H1 (cell line): ENCODE measurements at places on chromosomes 11 and 22. TPM values are rescaled to one million over a fixed set of nuclear protein-coding genes. Genes with fewer than 3 reads are reported as not detected.
A peak's percentile ranks its signal among the peaks of the same experiment; 100 is the strongest.

GRCh38 chr22:19815093-19815822, 39.4 kb downstream of the GNB1L start:
- no peak for DNase-seq

GRCh38 chr11:96706761-96707160, 316.9 kb downstream of the JRKL start:
- no peak for DNase-seq

The CALCA gene
- total RNA-seq, result 0.50 and 0.61 TPM in 2 replicates

DNA sequence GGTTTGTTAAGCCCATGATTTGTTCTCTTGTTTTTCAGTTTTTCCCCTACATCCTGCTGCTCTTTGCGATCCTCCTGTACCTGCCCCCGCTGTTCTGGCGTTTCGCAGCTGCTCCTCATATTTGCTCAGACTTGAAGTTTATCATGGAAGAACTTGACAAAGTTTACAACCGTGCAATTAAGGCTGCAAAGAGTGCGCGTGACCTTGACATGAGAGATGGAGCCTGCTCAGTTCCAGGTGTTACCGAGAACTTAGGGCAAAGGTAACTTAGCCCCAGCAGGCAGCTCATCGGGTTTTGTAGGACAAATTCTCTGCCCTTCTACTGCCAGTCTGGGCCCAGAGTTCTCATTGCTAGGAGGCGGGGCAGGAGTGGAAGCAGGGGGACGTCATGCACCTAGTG, 49.7 kb downstream of the PANX1 start:
- no peak for DNase-seq

The TTC36 gene
- total RNA-seq, result not detected in 2 replicates

The SYNGR1 gene
- total RNA-seq, result 32.5 and 32.7 TPM in 2 replicates

- no peak for DNase-seq
These were observed 3.4 kb downstream of the BRSK2 start for GRCh38 chr11:1393038-1393710.

- no peak for DNase-seq
These were observed 26.7 kb downstream of the SLC25A17 start for GRCh38 chr22:40792451-40792850.

- DNase-seq, result no peak
These were observed 59.9 kb downstream of the GRIK4 start for GRCh38 chr11:120571476-120571875.

The CNIH2 gene
- 15.8 and 17.0 TPM in 2 replicates for total RNA-seq

GRCh38 chr11:86230921-86231434, 13.6 kb upstream of the EED start:
- no peak for DNase-seq

The FAT3 gene
- total RNA-seq, result 18.4 and 24.4 TPM in 2 replicates

DNA sequence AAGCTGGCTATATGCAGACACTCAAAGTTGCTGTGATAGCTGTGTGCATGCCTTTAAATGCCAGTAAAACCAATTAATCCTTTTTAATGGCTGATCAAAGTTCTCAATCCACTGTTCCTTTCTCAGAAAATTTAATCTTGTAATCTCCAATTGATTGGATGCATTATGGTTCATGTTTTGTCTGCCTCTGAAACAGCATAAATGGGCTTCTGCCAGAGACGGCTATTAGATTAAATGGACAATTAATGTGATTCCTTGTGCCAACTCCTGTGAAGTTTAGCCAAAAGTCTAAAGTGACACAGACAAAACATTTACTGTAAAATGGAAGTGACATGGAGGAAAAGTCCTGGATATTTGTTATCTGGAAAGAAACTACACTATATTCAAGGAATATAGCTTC, 952.5 kb upstream of the FAT3 start:
- no peak for DNase-seq

- DNase-seq, result no peak
These were observed 83.0 kb downstream of the MYO7A start for GRCh38 chr11:77211040-77211451.

The OR52I2 gene
- not detected in 2 replicates for total RNA-seq

- no peak for DNase-seq
These were observed 188.1 kb upstream of the PDGFD start for GRCh38 chr11:104352036-104352435.

- no peak for DNase-seq
These were observed 17.9 kb upstream of the TRMU start for GRCh38 chr22:46317646-46318045.

The GRIA4 gene
- total RNA-seq, result 18.8 and 21.8 TPM in 2 replicates

The MPEG1 gene
- total RNA-seq, result not detected in 2 replicates

GRCh38 chr22:27829620-27830019, 28.1 kb upstream of the MN1 start:
- DNase-seq, result no peak

The MS4A4E gene
- total RNA-seq, result not detected in 2 replicates

The OPCML gene
- 2.1 and 2.3 TPM in 2 replicates for total RNA-seq

The OR4C6 gene
- total RNA-seq, result not detected in 2 replicates

The KCNQ1 gene
- 2.0 and 2.4 TPM in 2 replicates for total RNA-seq

DNA sequence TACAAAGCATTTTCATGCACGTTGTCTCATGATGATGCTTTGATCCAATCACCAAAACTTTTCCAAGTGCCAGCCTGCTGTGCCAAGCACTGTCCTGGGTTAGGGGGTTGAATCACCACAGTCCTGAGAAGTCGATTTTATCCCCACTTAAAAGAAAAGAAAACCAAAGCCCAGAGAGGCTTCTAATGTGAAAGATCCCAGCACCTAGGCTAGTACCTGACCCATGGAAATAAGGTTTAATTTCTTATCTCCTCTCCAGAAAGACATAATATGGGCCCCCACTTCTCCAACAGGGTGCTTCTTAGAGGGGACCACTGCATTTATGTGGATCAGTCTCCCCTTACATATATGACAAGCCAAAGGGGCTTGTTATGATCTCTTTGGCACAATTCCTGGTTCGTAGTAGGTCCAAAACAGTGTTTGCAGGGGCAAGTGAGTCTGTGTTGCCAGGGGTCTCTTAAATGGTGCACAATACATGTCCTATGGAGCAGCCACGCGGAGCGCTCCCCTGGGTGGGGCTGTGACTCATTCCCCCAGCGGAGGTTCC, 1.9 kb upstream of the BCL9L start:
- no peak for DNase-seq

The KCNA4 gene
- not detected in 2 replicates for total RNA-seq

The GRIK4 gene
- total RNA-seq, result 2.4 and 2.9 TPM in 2 replicates

The PLXNB2 gene
- 92.8 and 106 TPM in 2 replicates for total RNA-seq

- DNase-seq, result no peak
These were observed 120.8 kb upstream of the SLC5A12 start for GRCh38 chr11:26842478-26843282.

The C11orf52 gene
- total RNA-seq, result 1.7 and 2.2 TPM in 2 replicates

The KRTAP5-9 gene
- not detected in 2 replicates for total RNA-seq

The INS gene
- not detected in 2 replicates for total RNA-seq

The TYMP gene
- total RNA-seq, result 0.43 and 0.46 TPM in 2 replicates

- no peak for DNase-seq
These were observed 43.6 kb upstream of the TH start for GRCh38 chr11:2215230-2215560.

- DNase-seq, result peak; percentile 78
These were observed at the start of gene KCTD14 for GRCh38 chr11:78022397-78023396. Gene KCTD14, minus strand, starts transcription at chr11:78023276. Its CDS starts 27 bp downstream, at chr11:78023249.

DNA sequence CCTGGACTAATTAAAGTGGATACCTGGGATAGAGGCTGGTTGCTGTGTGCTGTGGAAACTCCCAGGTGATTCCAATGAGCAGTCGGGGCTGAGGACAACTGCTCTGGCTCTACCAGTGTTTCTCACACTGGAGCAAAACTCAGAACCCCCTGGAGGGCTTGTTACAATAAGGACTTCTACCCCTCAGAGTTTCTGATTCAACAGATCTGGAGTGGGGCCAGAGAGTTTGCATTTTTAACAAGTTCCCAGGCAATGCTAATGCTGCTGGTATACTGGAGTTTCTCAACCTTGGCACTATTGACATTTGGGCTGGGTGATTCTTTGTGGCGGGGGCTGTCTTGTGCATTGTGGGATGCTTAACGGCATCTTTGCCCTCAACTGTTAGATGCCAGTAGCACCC, 353.7 kb downstream of the MIAT start:
- DNase-seq, result no peak

DNA sequence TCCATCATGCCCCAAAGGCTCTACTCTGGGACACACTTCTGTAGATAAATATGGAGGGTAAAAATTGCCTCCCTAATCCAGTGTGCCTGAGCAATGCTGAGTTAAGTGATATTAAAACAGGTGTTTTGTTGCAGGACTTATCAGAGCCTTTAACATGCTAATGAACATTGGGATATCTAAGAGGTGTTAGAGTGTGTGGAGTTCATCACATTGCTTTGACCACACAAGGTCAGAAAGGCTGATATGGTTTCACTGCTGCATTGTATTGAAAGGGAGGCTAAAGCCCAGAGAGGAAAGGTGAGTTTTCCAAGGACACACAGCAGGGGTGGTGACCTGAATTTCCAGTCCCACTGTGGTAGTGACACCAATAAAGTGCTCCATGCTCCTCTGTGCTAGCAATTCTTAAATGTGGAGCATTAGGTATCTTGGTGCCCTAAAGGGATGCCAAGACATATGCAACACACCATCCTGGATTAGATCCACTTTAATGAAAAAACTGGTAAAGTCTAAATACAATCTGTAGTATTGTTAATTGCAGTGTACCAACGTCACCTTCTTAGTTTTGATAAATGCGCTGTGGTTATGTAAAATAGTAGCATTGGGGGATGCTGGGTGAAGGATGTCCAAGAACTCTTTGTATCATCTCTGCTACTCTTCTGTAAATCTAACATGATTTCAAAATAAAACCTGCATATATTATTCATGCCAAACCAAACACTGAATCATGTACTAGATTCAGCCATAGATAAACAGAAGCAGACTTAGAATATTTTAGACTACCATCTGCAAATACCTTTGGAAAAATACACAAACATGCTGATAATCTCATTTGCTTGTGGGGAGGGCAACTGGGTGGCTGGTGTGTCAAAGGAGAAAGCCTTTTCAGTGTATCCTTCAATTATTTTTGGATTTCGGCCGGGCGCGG, 45.8 kb downstream of the MIAT start:
- DNase-seq, result no peak

DNA sequence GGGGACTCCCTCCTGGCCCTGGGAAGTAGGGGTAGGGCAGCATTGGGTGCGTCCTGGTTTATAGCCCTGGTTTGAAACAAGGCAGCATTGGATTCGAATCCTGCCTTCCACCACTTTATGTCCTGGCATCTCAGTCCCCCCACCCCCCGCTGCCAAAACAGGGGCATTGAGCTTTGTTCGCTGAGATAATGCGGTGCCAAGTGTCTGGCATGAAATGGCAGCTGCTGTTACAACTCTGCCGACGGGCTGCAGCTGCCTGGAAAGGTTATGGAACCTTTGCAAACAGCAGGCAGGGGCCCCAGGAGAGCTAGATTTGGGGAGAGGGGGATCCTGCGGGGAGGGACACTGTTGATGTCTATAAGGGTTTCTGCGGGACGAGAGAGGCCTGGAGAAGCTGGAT, 1.9 kb downstream of the TST start:
- DNase-seq, result no peak

- no peak for DNase-seq
These were observed 11.3 kb upstream of the NELL1 start for GRCh38 chr11:20658135-20658534.

DNA sequence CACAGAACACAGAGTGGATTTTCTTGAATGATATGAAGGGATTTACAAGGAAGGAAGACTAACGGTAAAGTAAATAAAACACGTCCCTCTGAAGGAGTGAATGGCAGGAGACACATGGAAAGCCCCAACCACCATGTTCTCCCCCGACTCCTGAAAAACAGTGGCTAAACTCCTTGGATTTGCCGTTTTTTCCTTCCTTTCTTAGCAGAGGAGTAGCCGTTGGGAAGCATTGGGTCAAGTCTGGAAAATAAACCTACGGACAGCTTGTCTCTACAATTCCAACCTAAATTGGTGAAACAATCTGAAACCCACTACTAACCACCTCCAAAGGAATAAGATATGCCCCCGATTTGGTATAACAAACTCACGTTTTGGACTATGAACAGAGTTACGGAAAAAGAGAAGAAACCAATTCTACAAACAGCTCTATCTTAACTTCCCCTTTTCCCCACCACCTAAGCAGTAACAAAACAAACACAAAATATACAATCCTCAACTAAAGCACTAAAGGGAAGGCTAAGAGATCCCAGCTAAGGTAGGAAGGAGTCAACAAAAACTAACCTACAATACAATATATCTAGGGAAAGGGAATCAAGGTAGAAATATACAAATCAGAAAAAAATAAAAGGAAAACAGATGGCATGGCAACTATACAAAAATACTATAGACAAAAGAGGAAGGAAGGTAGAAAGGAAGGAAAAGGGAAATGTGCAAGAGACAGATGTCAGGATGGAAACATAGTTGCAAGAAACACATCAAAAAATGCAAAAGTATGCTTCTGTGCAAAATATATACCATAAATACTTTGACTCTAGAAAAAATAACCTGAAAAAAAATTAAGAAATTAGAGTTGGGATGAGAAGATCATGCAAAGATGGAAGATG, 43.8 kb upstream of the LYVE1 start:
- no peak for DNase-seq

- DNase-seq, result no peak
These were observed 21.3 kb downstream of the STX3 start for GRCh38 chr11:59776210-59777066.

GRCh38 chr11:605286-606129, 10.2 kb downstream of the IRF7 start:
- no peak for DNase-seq

The GNG3 gene
- 4.9 and 6.4 TPM in 2 replicates for total RNA-seq

GRCh38 chr11:70623906-70624597, 225.7 kb downstream of the CTTN start:
- DNase-seq, result no peak

The ZNF280B gene
- total RNA-seq, result 9.9 and 11.7 TPM in 2 replicates

- no peak for DNase-seq
These were observed 38.9 kb upstream of the CSNK2A3 start for GRCh38 chr11:11391796-11392463.
